ENCODE measurements at places on chromosomes 2 and 18. TPM values are rescaled to one million over a fixed set of nuclear protein-coding genes. Genes with fewer than 3 reads are reported as not detected.
A peak's percentile ranks its signal among the peaks of the same experiment; 100 is the strongest.

Gene HOXD13
- total RNA-seq, result not detected

DNA sequence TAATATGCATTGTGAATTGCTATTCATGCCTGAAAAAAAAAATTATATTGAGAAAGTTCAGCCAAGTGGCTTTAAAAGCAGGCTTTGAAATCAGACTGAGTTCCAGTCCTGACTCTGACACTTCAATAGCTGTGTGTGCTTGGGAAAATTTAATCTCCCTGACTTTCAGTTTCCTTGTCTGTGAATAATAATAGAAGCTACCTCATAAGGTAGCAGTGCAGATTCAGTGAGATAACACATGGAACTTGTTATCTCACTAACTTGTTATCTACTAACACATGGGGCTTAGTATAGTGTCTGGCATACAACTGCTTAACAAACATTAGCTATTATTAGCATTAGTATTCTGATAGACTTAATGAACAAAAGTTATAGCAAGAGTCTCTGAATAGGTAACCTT is 14.9 kb downstream of the ALS2 start:
- DNase-seq, result no peak

DNA sequence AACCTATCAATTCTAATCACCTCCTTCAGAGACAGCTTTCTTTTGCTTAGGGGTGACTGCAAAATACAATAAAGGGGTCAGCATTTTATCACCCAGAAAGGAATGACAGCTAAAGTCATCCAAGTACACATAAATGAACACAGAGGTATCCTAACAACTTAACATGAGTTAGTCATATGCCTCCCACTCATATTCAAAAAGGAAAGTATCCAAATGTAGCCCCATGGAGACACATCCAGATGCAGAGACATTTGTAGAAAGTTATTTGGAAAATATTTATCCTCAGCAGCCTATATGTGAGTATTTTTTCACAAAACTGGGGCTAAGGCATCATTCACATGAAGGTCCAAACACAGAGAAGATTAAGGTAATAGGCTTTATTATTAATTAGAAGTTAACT is 1579.7 kb upstream of the SLC39A10 start:
- DNase-seq, result no peak

GRCh38 chr18:73414598-73414997 is 546.8 kb upstream of the NETO1 start:
- DNase-seq, result peak; percentile 1

- DNase-seq, result no peak
Measured at GRCh38 chr2:28062867-28063266, 172.3 kb downstream of the BABAM2 start.

DNA sequence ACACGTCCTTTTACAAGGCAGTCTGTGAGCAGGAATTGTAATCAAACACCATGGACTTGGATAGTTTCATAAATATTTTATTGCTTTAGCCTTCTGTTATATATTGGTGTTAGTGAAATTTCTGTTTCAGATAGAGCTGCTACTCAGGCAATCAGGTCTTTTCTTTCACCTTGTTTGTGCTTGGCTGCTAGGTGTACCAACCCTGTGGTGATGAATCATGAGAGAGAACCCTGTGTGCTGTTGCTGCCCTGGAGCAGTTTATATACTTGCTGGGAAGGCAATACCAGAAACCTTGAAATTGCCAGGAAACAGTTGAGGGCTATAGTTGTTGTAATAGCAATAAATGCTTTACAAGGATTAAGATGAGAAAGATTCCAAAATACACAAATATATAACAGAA is 84.5 kb downstream of the FSHR start:
- DNase-seq, result peak; percentile 24

Gene PCARE
- total RNA-seq, result not detected

DNA sequence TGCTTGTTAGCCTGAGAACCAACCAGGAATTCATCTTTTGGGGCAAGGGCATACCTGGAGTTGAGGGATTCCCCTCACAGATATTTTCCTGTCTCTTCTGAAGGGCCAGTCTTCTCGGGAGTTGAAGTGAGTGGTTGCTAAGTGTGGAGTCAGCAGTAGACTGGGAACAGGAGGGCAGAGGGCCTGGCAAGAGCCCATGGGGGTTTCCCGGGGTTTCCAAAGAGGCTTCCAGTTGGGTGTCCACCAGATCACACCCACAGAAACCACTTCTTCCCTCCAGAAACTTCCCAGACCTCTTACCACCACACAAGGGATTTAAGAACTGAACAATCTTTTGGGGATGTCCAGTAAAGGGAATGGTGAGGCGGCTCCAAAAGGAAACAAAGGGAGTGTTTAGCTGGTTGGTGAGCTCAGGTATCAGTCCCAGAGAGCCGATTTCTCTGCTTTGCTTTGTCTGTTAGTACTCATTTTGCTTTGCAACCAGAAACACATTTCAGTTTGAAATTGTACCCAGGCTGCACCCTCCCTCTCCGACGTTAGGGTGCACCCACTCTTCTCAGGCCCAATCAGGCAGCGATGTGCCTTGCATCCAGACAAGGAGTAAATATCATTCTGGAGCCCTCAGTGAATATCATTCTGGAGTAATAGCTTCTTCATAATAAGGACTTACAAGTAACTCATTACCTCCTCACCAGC is 47.5 kb upstream of the SPATS2L start:
- DNase-seq, result peak; percentile 16

GRCh38 chr2:143083636-143084035 is 45.6 kb upstream of the ARHGAP15 start:
- peak; percentile 76 for DNase-seq

Measured in MCF 10A (cell line).